CD4-positive, alpha-beta T cell (primary cell): ENCODE measurements at places on chromosomes 4 and X. TPM values are rescaled to one million over a fixed set of nuclear protein-coding genes. Genes with fewer than 3 reads are reported as not detected.

FAM3A gene
- 36.1 TPM for total RNA-seq

F8A1 gene
- total RNA-seq, result 6.4 TPM

GRCh38 chr4:11904846-11905739 is 476.4 kb upstream of the HS3ST1 start:
- H3K4me3 ChIP-seq, result no peak overlapping the region
- no peaks in the 10 kb centered on the region for H3K27me3 ChIP-seq
- H3K27ac ChIP-seq, result no peak overlapping the region
- H3K36me3 ChIP-seq, result no peaks in the 10 kb centered on the region
- no peaks in the 10 kb centered on the region for H3K4me1 ChIP-seq

- DNase-seq, result no peak
- no peak overlapping the region for H3K27ac ChIP-seq
- H3K36me3 ChIP-seq, result no peaks in the 10 kb centered on the region
- H3K4me3 ChIP-seq, result no peak overlapping the region
- H3K4me1 ChIP-seq, result no peaks in the 10 kb centered on the region
- no peaks in the 10 kb centered on the region for H3K27me3 ChIP-seq
Observed at GRCh38 chr4:113141901-113142346, 92.5 kb downstream of the ANK2 start.

- H3K36me3 ChIP-seq, result no peaks in the 10 kb centered on the region
- H3K27me3 ChIP-seq, result no peaks in the 10 kb centered on the region
- H3K27ac ChIP-seq, result no peak overlapping the region
- H3K4me1 ChIP-seq, result peaks cover 12% of the 10 kb centered on the region
- no peak for DNase-seq
Observed at GRCh38 chrX:150683536-150684146, 9.6 kb upstream of the MTMR1 start.

- no peak overlapping the region for H3K27ac ChIP-seq
- no peaks in the 10 kb centered on the region for H3K36me3 ChIP-seq
- DNase-seq, result peak; percentile 22
- H3K4me1 ChIP-seq, result peaks cover 23% of the 10 kb centered on the region
- H3K27me3 ChIP-seq, result no peaks in the 10 kb centered on the region
Observed at GRCh38 chr4:169622566-169622965, 2.2 kb downstream of the CLCN3 start.

DNA sequence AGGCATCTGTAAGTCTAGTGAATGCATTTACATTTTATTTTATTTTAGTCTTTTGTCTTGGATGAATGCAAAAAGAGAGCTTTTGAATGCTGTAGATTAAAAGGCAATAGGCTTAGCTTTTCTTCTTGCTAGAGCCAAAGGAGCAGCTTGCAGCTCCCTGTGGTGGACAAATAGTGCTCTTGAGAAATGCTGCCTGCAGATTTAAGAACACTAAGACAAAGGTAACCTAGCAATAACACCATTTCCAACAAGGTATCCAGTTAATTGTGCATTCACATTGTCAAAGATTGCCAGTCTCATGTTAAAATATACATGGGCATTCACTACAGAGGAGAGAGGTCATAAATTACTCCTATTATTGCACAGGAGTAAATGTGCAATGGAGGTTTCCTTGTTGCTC is 859.2 kb upstream of the PRKX start:
- H3K4me3 ChIP-seq, result no peak overlapping the region
- H3K4me1 ChIP-seq, result no peaks in the 10 kb centered on the region
- H3K27ac ChIP-seq, result no peak overlapping the region
- no peak for DNase-seq
- no peaks in the 10 kb centered on the region for H3K27me3 ChIP-seq

GRCh38 chr4:74758551-74759145 is 35.7 kb downstream of the BTC start:
- H3K27ac ChIP-seq, result no peak overlapping the region
- H3K4me1 ChIP-seq, result no peaks in the 10 kb centered on the region
- H3K4me3 ChIP-seq, result no peak overlapping the region
- H3K27me3 ChIP-seq, result no peaks in the 10 kb centered on the region

- H3K36me3 ChIP-seq, result no peaks in the 10 kb centered on the region
- H3K27me3 ChIP-seq, result no peaks in the 10 kb centered on the region
- H3K4me1 ChIP-seq, result peaks cover 6% of the 10 kb centered on the region
- H3K4me3 ChIP-seq, result no peak overlapping the region
Observed at GRCh38 chr4:38373375-38373774, 290.6 kb upstream of the KLF3 start.

DNA sequence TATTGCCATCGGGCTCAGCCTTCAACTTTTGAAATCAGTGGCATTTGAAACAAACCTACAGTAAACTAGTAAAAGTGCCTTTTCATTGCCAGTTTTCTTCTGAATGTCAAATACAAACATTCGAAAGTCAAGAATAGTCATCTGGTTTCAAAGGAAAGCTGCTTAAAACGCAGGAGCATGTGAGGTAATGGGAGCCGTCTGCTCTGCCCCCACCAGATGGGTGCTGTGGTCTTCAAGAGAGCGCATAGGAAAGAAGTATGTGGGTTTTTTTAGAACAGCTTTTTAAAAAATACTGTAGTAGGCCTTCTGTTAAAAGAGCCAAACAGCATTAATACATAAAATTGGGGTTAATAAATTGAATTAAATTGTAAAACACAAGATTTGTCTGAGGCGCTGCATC is 88.6 kb downstream of the STOX2 start:
- no peak overlapping the region for H3K4me3 ChIP-seq
- H3K27me3 ChIP-seq, result no peaks in the 10 kb centered on the region
